CD4-positive, alpha-beta T cell treated with Interleukin-4 for 4 hours (primary cell): ENCODE measurements at places on chromosomes 11 and 22.
A peak's percentile ranks its signal among the peaks of the same experiment; 100 is the strongest.

- DNase-seq = no peak
Observed at GRCh38 chr11:45093761-45094455, 52.5 kb upstream of the PRDM11 start.

- no peak for DNase-seq
Observed at GRCh38 chr22:30648825-30649224, 13.2 kb downstream of the SLC35E4 start.

GRCh38 chr11:122691549-122692150, 36.1 kb downstream of the UBASH3B start:
- DNase-seq = no peak

DNA sequence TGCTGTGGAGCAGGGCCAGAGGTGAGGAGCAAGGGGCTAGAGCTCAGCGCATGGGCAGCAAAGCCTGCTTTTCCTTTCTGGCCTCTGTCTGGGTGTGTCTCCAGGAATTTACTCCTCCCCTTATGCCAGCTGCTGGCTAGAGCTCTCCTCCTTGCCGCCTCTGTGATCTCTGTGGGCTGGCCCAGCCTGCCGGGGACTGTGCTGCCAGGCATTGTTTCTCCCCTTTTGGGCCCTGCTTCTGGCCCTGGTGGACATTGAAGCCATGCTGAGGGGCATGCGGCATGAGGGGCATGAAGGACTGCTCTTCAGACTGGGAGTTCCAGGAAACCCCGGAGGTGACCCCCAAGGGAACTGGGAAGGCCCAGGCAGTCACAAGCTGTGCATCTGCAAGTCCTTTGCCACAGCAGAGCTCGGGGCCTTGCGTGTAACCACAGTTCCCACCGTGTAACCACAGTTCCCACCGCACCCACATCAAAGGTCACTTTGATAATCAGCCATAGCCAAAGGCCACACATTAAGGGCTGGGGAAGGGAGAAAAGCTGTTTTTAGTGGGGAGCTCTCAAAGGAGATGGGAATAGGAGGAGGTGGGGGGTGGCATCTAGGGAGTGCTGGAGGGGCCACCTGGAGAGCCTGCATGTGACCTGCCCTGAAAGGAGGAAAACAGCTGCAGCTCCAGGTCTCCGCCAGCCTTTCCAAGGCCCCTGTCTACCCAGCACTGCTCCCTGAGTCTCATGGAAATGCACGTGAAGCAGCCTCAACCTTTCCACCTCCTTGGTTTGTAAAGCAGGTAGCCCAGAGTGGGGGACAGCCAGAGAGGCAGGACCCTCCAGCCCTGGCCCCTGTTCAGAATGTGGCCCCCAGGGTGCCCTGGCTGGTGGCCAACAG, 62.3 kb downstream of the PPFIBP2 start:
- DNase-seq = no peak

DNA sequence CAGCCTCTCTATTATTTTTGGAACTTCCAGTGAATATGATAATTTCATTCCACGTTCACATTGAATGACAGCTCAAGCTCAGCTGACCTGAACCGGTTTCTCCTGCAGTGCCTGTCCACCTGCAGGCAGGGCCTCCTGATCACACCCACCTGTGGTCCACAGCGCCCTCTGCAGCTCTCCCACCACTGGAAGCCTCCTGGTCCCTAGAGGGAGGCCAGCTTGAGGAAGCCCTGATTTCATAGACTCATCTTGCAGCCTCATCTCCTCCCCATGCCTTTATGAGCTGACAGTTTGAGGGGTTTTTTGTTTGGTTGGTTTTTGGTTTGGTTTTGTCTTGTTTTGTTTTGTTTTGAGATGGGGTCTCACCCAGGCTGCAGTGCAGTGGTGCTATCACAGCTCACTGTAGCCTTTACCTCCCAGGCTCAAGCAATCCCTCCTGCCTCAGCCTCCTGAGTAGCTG, 29.9 kb upstream of the MALAT1 start:
- DNase-seq = peak; percentile 67

DNA sequence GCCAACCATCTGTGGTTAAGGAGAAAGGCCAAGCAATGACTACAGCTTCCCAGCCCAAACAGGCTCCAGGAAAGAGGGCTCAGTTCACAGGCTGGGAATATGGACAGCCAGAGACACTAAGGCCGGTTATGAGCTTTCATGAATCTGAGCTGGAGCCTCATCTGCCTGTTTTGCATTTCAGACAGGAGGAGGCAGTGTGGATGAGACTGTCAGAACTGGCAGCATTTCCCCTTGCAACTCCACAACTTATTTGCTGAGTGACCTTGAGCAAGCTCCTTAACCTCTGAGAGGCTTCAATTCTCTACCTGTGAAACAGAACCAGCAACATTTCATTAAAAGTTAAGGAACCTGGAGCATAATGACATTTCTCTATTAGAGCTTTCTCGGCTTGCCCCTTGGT, 264.0 kb downstream of the ETS1 start:
- DNase-seq = peak; percentile 74
